Frontal cortex (tissue), 4 donors: ENCODE measurements at places on chromosomes 5 and 9.

DNA sequence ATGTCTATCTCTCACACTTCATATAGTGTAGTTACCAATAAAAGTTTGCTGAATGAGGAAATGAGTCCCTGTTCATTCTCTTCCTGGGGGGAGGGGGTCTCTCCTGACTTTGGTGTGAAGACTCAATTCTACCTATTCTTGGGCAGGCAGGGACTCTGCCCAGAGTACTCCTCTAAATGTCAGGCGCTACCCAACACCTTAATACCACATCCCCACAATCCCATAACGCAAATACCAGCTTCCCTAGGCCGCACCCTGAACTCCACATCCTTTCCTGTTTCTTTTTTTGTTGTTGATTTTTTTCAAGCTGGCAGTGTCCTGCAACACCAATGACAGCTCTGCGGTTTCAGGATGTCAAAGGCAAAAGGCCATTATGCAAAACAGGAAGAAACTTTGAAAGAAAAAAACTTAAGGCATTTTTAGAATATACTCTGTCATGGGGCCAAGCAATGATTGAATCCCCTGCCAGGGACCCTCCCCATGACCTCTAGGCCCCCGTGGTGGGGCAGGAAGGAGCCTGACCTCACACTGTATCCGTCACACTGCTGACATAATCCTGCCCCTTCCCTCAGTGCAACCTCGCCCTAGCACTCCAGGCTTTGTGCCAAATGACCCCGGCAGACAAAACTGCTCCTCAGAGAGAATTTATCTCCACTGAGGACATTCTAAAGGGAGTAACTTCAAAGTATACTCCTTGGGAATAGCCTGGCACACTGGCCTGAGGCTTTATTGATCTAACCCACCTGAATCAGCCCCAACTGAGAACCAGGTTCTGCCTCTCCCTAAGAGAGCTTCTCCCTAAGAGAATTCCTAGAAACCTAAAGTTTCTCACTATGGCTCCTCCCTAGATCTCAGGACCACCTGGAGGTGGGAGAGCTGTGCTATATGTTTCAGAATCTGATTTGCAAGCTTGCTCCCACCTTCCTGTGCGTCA is 8.0 kb downstream of the B4GALT1 start:
- DNase-seq: no peak

DNA sequence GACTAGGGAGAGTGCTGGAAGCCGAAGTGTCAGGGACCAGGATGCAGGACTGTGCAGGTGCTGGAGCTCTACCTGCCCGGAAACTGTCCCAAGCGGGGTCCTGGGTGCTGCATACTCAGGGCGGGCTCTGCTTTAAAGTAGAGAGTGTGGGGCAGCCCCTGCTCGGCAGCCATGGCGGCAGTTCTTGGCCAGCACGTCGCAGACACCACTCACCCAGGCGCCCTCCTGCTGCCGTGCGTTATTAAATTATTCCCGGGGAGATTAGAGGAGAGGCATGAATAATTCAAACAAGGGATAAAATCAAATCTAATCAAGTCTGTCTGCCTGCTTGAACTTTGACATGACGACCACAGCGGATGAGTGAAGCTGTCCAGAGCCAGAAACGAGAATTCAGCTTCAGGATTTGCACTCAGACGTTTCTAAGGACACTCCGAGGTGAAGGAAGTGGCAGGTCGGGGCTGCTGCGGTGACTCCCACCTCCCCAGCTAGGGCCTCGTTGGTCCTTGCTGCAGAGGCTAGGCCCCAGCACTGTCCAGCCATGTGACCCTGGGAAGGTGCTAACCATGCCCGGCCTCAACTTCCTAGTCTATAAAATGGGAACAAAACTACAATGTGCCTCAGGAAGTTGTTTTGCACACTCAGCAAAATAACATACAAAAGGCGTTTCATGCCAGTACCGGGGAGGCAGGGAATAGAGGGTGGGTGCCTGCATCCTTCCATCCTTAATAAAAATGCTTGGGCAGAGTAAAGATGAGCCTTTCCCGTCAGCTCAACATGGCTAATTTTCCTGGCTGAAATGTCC is 91.3 kb upstream of the ADAMTS2 start:
- no peak for DNase-seq

- DNase-seq: no peak
Measured at GRCh38 chr5:98454904-98455303, 318.6 kb upstream of the RGMB start.

DNA sequence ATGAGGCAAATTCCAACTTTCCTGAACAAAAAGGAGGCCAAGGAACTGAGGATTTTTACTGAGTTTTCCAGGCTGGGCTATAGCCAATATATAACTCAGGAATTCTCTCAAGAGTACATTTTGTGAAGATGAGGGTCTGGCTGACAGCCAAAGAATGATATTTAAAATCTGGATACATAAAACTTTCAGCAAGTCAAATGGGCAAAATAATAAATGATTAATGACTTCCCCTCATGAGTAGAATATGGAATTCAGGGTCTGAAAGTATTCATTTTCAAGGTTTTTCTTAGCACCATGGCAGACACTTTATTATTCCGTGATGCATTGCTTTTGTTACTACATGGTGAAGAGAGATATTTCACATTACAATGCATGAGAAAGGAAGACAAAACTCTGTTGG is 7.8 kb downstream of the FAM81B start:
- DNase-seq: no peak

DNA sequence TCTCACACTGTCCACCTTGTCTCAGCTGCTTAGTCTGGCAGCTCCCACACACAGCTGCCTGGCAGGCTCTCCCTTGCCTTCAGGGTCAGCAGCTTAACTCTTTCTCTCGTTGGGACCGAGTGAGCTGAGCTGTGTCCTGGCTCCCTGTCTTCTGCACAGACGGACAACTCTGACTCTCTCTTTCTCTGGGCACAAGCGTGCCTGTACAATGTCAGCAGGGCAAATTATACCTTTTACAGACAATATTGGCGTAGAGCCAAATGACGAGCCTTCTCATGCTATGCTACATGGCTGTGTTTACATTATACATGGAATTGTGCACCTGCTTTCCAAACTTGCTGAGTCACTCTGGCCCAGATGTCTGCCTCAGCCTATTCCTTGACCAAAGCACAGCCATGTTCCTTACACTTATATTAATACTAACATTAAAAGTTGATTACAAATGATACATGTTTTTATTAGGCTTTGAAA is 188.6 kb downstream of the CYLC2 start:
- DNase-seq: no peak

- no peak for DNase-seq
Measured at GRCh38 chr9:138071731-138072130, 194.1 kb downstream of the CACNA1B start.

- DNase-seq: no peak
Measured at GRCh38 chr9:125633116-125633745, 73.8 kb downstream of the MAPKAP1 start.

GRCh38 chr5:137300411-137301240 is 198.5 kb downstream of the SPOCK1 start:
- no peak for DNase-seq

DNA sequence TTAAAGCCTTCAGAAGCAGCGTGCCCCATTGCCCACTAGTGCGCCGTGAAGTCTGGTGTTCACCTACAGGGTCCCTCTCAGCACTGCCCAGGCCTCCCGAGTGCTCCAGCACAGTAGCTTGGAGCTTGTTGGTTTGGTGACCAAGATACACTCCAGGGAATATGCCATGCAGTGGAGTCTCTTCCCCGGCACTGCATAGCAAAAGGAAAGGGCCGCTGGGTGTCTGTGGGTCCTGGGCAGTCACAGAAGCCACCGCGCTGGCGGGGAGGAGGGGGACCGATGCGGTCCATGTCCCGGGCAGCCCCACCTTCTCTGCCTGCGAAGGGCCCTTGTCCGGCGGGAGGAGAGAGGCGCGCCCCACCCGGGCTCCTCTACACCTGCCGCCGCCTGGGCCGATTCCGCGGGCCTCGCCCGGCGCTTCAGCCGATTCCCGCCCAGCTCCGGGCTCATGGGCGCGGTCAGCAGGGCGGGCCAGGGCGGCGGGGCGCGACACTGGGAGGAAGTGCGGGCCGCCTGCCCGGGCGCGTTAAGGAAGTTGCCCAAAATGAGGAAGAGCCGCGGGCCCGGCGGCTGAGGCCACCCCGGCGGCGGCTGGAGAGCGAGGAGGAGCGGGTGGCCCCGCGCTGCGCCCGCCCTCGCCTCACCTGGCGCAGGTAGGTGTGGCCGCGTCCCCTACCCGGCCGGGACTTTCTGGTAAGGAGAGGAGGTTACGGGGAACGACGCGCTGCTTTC is at the start of gene SYK:
TSS of gene SYK (plus strand) at position 579 of the 732 bp plus-strand sequence. CDS start 42,080 bp downstream, outside the sequence.
- DNase-seq: no peak

- DNase-seq: no peak
Measured at GRCh38 chr5:170571875-170572852, 68.3 kb downstream of the KCNIP1 start.

DNA sequence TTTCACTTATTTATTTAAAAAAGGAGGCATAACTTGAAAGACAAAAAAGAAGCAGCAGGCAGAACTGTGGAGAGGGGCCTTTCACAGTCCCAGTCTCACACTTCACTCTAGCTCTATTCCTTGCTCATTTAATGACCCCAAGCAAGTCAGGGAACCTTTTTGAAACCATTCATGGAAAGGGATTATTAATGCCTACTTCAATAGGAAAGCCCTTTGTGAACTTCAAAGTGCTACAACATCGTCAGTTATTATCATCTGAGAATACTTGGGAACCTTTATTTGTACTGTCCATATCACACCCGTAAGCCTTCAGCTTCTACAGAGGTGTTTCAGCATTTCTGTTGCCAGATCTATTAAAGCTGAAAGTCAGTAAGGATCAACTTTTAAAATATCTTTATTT is 320.2 kb downstream of the TMEM161B start:
- DNase-seq: no peak

DNA sequence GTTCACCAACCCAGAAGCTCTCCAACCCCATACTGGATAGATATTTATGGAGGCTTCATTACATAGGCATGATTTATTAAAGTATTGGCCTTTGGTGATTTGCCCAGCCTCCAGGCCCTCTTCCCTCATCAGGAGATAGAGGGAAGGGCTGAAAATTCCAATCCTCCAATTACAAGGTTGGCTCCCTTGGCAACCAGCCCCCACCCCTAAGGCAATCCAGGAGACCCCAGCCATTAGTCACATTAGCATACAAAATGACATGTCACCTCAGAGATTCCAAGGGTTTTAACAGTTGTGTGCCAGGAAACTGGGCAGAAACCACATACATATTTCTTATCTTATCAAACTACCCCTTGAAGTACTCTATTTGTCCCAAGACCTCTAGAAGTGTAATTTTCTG is 210.0 kb downstream of the HINT1 start:
- DNase-seq: no peak

DNA sequence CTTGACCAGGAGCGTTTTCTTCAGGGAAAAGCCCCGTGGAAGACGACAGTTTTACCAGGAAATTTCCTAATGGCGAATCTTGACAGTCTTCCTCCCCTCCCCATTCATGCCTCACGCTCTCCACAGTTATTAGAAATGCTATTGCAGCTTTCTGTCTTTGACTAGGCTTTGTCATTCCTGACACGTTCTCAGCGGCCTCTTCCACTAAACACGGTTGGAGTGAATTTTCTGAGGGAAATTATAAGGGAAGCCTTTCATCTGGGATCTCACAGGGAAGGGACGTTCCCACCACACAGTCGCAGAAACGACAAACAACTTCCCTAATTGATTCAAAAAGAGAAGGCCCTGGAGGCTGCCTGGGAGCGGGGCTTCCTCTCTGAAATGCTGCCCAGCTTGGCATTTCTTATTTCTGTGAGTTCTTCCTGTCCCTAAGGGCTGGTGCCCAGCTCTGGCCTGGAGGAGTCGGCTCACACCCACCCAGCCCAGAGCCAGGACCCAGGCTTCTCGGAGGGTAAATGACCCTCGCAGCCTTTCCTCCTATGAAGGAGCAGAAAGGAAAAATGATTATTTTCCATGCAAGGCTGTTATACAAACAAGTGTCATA is 57.1 kb upstream of the PPP1R26 start:
- no peak for DNase-seq

DNA sequence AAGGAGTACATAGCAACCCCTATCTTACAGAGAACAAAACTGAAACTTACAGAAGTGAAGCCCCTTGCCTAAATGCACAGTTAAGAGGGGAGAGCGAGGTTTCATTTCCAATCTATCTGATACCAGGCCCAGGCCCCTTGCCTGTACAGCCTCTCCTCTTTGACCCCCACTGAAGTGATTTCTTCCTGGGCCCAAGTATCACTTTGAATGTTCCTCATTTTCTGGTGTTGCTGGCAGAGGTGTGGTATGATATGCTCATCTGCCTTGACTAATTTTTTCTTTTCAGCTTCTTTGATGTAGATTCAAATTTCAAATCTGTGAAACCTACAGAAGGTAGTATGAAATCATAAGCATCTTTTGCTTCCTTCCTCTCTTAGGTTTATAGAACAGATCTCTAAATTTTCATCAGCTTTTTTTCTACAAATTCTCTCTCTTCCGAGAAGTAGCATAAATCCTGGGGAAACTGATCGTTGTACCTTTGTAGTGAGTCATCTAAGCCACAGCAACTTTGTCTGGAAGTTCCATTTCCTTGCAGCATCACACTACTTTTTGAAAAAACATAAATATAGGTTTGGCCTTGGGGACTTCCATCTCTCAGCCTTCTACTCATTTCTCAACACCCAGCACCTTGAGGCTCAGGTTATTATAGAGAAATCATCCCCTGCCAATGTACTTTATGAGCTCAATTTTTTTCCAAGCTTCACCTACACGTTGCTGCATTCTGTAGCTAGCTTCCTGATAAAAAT is 402.4 kb upstream of the PTGER4 start:
- DNase-seq: no peak

DNA sequence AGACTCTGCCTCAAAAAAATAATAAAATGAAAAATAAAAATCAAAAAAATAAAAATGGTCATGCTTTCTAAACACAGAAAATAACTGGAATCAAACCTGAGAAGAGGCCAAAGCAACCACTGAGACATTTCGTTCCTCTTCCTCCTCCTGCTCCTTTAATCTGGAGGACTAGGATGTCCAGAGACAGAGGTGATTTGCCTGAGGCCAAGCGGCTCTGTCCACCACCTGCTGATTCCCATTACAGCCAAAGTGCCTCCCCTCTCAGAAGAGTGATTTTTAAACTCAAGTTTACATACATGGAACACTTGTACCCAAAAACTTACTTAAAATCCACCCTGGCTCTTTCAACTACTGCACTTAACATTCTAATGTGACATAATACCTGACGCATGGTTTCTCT is 65.6 kb downstream of the TLE1 start:
- DNase-seq: no peak
